ENCODE measurements at places on chromosomes 5 and 9. TPM values are rescaled to one million over a fixed set of nuclear protein-coding genes. Genes with fewer than 3 reads are reported as not detected.

C5orf46 gene
- polyA plus RNA-seq, result not detected

CMYA5 gene
- polyA plus RNA-seq, result not detected

DNAJC25 gene
- 2.6 TPM for polyA plus RNA-seq

POU5F2 gene
- 0.25 TPM for polyA plus RNA-seq

SLCO6A1 gene
- not detected for polyA plus RNA-seq

ZNG1F gene
- 0.86 TPM for polyA plus RNA-seq

MRPS2 gene
- polyA plus RNA-seq, result 28.6 TPM

PDGFRB gene
- 6.4 TPM for polyA plus RNA-seq

NXNL2 gene
- polyA plus RNA-seq, result not detected
